GM12864 (cell line): ENCODE measurements at places on chromosomes 6 and 20.

- DNase-seq: no peak
Observed at GRCh38 chr6:141452354-141452686, 680.4 kb upstream of the GJE1 start.

- DNase-seq: no peak
Observed at GRCh38 chr6:12893036-12893435, 176.5 kb downstream of the PHACTR1 start.

- no peak for DNase-seq
Observed at GRCh38 chr20:63402181-63402859, 41.2 kb upstream of the CHRNA4 start.

DNA sequence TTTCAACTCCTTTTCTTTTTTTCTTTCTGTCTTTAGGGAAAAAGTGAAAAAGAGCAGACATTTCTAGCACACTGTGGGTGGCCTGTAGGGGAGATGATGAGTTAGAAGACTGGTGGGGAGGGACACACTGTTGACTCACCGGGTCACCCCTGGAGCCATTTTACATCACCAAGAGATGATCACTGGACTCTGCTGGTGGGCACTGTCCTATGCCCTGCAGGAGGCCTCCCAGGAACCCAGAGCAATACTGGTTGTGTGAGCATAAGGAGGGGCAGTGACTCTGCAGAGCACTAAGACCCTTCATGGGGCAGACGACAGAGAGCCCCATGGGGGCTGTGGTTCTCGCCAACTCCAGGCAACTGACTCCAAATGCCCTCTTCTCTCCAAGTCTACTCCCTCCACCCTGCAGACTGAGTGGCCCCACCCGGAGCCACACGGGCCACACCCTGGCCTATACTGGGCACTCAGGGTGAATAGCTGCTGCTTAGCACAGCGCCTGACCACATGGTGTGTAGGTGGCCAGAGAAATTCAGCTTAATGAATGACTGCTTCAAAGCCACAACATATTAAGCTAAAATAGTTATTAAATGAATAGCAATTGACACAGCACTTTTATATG is 177.5 kb downstream of the CDC5L start:
- no peak for DNase-seq
